ENCODE measurements at places on chromosomes 4 and X.

DNA sequence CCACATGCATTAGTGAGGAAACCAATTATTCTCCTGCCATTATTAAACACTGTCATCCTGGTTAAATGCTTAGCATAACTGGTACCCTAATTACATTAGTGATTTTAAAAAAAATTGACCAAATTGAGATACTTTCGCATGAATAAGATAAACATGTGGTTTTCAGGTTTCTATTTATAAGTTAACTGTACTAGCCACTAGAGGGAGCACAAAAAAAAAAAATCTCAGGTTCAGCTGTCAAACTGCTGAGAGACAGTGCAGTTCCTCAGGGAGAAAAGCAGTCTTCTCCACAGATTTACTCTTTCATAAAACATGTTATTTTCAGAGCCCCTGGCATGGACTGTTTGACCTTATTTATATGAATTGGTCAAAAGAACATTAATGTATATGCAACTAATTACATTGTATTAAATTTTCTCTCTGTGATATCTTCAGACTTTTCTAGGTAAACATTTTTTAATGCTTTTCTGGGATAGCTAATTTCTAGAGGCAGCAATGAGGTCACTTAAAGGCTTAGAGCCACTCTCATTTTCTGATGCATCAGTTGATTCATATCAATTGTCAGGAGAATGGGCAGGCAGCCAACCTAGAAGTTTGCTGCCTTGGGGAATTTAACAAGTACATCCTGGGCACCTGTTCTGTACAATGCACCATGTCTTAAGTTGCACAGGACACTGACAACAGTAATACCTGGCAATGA lies 167.5 kb downstream of the CDS1 start:
- H3K27me3 ChIP-seq = no peaks in the 10 kb centered on the region
- no peak for DNase-seq
- H3K4me3 ChIP-seq = no peak overlapping the region
- H3K4me1 ChIP-seq = no peaks in the 10 kb centered on the region

- H3K27ac ChIP-seq = no peak overlapping the region
- no peaks in the 10 kb centered on the region for H3K36me3 ChIP-seq
- no peaks in the 10 kb centered on the region for H3K27me3 ChIP-seq
- no peaks in the 10 kb centered on the region for H3K4me1 ChIP-seq
These were observed 4.7 kb upstream of the S100P start for GRCh38 chr4:6688879-6689505.

- no peak overlapping the region for H3K4me3 ChIP-seq
- no peak for DNase-seq
- no peaks in the 10 kb centered on the region for H3K4me1 ChIP-seq
These were observed 219.4 kb upstream of the ZC4H2 start for GRCh38 chrX:65195621-65196020.

DNA sequence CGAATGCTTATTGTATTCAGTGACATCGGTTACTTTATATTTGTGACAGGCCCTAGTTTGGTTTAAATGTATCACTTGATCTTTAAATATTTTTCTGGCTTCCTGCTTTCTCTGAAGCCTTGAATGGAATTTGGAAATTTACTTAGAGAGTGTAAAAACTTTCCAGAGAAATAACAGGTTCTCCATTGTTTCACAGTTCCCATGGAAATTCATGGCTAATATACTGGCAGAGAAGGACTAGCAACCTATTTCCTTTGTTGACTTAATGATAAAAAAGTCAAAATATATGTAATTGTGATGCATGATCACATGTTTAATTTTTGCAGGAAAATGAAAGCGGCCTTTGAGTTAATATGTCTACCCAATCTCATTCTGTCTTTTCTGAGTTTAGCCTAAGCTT lies 13.2 kb downstream of the NEIL3 start:
- H3K4me3 ChIP-seq = peak overlapping the region; percentile 6
- no peaks in the 10 kb centered on the region for H3K27me3 ChIP-seq
- peaks cover 10% of the 10 kb centered on the region for H3K4me1 ChIP-seq
- H3K36me3 ChIP-seq = no peaks in the 10 kb centered on the region
- DNase-seq = no peak
- no peak overlapping the region for H3K27ac ChIP-seq

GRCh38 chrX:29065477-29065876 lies 478.2 kb downstream of the IL1RAPL1 start:
- no peaks in the 10 kb centered on the region for H3K27me3 ChIP-seq
- H3K36me3 ChIP-seq = no peaks in the 10 kb centered on the region
- no peak for DNase-seq
- H3K4me1 ChIP-seq = no peaks in the 10 kb centered on the region

- no peak overlapping the region for H3K4me3 ChIP-seq
- no peaks in the 10 kb centered on the region for H3K36me3 ChIP-seq
- no peak for DNase-seq
These were observed 246.8 kb upstream of the NWD2 start for GRCh38 chr4:36997727-36998126.

DNA sequence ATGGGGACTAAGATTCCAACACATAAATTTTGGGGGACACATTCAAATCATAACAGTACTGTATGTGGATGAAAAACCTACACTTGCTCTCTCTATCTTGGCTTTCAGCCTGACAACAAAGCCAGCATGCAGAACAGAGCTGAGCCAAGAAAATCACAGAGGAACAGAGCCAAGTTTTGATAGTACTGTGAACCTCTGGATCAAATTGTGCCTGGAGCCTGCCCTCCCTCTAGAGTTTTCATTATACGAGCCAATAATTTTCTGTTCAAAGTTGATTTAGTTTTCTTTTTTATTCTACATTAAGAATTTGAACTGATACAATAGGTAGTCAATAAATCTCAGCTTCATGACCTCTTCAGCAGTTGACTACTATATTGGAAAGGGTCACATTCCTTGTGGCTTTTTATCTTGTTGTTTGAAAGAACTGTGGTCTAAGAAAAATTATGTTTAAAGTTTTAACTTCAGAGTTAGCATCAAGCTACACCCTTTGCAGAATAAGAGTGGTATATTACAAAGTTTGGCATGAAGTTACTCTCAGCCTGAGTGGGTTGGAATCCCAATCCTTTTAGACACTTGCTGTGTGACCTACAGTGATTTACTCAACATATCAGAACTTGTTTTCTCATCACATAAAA lies 31.1 kb downstream of the GRID2 start:
- H3K36me3 ChIP-seq = no peaks in the 10 kb centered on the region
- no peaks in the 10 kb centered on the region for H3K27me3 ChIP-seq
- DNase-seq = no peak
- H3K4me1 ChIP-seq = no peaks in the 10 kb centered on the region

All from thoracic aorta (tissue), 2 donors.